Right renal cortex interstitium (tissue), 3 donors: ENCODE measurements at places on chromosomes 5 and 9.

GRCh38 chr5:41195228-41195627 is 18.1 kb downstream of the C6 start:
- no peak for DNase-seq

- DNase-seq = no peak
These were observed 21.6 kb upstream of the C5orf46 start for GRCh38 chr5:147927901-147928300.

- DNase-seq = no peak
These were observed 27.6 kb downstream of the ZDHHC11B start for GRCh38 chr5:756865-757345.

- no peak for DNase-seq
These were observed 3.0 kb downstream of the F2RL2 start for GRCh38 chr5:76620166-76620565.

DNA sequence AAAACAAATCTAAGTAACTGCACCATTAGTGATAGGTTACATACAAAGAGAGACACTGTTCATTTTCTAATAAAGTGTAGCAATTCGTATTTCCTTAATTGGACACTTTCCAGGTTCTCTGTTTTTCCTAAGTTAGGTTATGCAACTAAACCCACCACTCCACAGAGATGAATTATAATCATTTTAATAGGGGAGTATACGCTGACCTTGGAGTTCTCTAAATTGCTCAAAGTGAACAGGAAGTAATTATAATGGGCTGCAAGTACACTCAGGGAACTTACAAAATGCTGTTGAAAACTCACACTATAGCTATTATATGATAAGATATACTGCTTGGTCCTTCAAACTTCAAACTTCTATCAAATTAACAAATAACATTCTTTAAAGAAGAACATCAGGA is 18.2 kb upstream of the ADCY2 start:
- no peak for DNase-seq

DNA sequence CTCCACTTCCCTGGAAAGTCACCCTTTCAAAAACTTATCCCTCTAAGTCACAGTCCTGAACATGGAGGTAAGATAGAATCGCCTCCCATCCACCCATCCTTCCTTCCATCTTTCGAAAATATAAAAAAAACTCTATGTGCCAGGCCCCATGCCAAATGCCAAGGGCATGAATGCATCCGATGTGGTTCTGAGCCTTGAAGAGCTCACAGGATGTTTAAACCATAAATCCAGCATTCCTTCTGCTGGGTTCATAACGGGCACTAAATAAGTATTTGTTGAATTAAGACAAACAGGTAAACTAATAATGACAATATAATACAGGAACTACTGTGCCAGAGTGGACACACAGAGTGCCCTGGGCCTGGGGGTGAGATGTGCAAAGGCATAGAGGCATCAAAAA is 147.3 kb downstream of the TTLL11 start:
- no peak for DNase-seq

GRCh38 chr9:15834541-15834940 is 281.7 kb downstream of the CCDC171 start:
- DNase-seq = no peak

- no peak for DNase-seq
These were observed 203.0 kb upstream of the VLDLR start for GRCh38 chr9:2418619-2419018.

GRCh38 chr5:62718324-62718723 is 139.7 kb downstream of the LRRC70 start:
- DNase-seq = no peak

- DNase-seq = no peak
These were observed 87.8 kb downstream of the RAI14 start for GRCh38 chr5:34743878-34744277.

DNA sequence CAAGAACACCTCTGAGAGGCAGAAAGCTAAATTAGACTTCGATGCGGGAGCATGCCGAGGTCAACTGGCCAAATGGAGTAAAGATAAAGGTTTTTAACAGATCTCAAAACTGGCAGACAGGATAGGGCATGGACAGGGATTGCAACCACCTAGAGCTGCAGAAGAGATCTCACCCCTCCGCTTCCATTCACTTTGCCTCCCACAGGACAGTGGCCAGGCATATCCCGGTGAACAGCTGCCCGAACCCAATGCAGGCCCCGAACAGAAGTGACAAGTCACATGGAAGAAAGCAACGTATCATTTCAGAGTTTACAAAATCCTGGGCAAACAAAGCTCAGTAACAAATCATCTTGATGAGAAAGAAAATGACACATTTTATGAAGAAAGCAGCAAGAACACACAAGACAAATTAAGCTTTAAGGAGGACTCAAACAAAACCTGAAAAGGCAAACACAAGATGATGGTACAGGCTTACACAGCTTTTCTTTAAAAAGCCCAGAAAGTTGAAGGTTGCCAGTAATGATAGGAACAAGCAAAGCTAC is 18.4 kb downstream of the RNF130 start:
- DNase-seq = no peak

- no peak for DNase-seq
These were observed 11.5 kb downstream of the SPRY4 start for GRCh38 chr5:142313275-142313674.

- no peak for DNase-seq
These were observed 13.9 kb downstream of the PCDH12 start for GRCh38 chr5:141944076-141944475.

GRCh38 chr5:125655156-125655555 is 768.1 kb upstream of the GRAMD2B start:
- no peak for DNase-seq

DNA sequence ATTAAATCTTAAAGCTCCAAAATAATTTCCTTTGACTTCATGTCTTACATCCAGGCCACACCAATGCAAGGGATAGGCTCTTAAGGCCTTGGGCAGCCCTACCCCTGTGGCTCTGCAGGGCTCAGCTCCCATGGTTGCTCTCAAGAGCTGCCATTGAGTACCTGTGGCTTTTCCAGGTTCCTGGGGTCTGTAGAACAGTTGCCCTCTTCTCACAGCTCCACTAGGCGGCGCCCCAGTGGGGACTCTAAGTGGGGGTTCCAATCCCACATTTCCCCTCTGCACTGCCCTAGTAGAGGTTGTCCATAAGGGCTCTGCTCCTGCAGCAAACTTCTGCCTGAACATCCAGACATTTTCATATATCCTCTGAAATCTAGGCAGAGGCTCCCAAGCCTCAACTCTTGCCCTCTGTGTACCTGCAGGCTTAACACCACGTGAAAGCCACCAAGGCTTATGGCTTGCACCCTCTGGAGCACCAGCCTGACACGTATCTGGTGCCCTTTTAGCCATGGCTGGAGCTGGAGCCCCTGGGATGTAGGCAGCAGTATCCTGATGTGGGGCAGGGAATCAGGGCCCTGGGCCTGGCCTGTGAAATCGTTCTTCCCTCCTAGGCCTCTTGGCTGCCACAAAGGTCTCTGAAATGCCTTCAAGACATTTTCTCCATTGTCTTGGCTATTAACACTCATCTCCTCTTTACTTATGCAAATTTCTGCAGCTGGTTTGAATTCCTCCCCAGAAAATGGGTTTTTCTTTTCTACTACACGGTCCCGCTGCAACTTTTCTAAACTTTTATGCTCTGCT is 185.1 kb downstream of the SMARCA2 start:
- no peak for DNase-seq

DNA sequence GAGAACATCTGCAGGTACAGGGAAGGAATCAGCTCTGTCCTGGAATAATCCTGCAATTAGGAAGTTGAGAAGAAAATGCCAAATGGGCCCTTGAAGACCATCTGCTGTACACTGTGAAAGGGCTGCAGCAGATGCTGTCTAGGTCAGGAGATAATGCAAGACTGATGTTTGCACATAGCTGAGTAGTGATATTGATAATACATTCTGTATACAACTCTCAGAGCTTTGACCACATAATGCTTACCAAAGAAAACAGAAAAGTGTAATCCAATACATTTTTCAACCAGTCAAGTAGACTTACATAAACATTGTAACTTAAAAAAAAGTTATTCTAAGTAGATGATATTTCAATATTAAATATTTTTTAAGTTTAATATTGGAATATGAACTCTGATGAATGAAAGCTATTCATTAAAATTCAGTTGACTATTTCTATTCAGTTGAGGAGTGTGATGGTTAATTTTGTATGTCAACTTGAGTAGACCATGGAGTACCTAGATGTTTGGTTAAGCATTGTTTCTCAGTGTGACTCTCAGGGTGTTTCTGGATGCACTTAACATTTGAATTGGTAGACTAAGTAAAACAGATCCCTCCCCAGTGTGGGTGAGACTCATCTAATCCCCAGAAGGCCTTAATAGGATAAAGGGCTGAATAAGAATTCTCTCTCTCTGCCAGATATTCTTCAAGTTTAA is 380.1 kb upstream of the PRR16 start:
- DNase-seq = no peak

DNA sequence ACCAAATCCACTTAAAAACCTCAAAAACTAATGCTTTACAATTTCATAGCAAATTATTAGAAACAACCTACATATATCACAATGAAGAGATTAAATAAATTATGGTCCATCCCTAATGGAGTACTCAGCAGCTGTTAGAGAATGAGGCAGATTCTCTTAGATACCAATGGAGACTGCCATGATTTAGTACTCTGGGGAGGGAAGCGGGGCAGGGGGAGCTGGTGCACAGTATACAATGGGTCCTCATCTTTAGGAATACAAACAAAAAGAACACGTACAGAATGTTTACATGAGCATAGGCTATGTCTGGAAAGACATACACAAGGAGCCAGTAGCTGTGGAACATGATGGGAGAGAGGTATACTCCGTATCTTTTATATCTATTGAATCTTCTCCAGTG is 2.0 kb downstream of the LIFR start:
- no peak for DNase-seq

- no peak for DNase-seq
These were observed 5.4 kb downstream of the IPPK start for GRCh38 chr9:92664394-92665152.

DNA sequence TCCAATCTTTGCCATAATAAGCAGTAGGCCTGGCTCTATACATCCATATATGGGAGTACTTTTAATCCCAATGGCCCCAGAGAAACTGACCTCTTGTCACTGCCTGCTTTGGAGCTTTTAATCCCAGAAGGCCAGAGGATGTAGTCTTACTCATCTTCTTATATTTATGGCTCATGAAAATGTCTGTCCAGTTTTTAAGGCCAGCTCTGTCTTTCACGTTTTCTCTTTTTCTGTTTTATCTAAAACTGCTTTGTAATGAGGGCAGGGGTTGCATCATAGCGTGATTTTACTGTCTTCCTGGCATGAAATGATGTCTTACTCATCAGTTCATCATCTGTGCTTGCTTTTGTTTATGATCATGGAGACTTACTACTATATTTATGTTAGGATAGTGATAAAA is 1094.9 kb downstream of the MAT2B start:
- DNase-seq = no peak

DNA sequence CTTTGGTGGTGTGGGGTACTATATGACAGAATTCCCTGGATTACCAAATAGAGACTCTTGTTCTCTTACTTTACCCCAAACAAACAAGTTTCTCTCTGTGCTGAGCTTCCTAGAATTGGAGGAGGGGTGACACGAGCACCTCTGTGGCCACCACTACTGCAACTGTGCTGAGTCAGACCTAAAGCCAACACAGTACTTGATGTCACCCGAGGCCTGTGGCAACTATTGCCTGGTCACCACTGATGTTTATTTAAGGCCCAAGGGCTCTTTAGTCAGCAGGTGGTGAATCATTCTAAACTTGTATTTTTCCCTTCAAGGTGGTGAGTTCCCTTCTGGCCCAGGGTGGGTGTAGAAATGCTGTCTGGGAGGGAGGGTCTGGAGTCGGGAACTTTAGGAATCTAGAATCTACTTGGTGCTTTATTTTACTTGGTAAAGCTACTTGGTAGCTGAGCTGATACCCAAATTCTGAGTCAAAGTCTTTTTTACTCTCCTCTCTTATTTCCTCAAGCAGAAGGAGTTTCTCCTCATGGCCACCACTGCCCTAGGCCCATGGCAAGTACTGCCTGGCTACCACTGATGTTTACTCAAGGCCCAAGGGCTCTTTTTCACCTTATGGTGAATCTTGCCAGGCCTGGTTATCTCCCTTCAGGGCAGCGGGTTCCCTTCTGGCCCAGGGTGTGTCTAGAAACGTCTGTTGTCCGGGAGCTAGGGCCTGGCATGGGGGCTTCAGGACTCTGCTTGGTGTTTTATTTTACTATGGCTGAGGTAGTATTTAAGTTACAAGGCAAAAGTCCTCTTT is 9.8 kb downstream of the LURAP1L start:
- DNase-seq = no peak

GRCh38 chr5:138523406-138523805 is 19.6 kb downstream of the ETF1 start:
- DNase-seq = no peak

GRCh38 chr5:68141494-68141893 is 74.1 kb upstream of the PIK3R1 start:
- no peak for DNase-seq

GRCh38 chr5:96868603-96869371 is 7.5 kb upstream of the ERAP2 start:
- DNase-seq = no peak

DNA sequence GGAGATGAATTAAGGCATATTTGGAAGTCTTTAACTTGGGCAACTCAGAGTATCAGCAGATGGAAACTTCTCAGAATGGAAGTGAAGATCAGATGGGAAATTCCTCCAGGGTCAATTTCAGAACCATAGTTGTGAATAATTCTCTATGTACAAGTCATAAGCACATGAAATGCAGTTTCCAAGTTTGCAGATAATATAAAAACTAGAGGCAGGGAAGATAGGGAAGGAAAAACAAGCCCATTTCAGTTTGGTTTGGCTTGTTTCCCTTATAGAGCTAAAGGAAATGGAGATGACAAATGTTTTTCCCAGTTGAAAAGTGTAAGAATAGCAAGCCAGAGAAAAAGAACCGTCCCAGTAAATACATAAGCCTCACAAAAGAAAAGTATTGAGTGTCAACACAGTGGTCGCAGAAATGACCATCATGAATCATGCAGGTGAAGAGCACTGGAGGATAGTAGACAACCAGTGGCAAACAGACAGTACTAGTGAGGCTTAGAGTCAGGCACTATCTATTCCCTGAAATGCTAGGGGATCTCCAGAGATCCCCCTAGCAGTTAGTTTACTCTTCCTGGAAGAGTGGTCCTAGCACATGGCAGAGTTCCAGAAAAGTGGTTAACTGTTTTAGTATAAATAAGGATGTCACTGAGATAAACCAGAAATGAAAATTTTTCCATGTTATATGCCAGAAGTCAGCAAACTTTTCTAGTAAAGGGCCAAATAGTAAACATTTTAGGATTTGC is 245.9 kb downstream of the SAXO1 start:
- DNase-seq = no peak

DNA sequence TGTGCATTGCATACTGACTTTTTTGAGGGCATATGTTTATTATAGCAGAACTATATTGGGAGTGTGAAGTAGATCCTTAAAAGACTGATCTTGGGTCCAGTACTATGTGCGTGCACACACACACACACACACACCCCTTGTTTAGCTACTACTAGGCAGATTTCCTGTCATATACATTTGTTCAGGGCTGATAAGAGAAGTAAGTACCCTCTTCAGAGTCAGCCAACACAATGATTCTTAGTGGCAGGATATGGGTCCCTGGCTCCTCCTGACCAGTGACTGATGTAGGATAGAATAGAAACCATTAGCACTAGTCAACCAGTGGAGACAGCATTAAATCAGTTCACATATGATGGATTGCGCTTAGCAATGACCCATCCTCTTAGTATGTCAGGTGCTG is 76.2 kb upstream of the MIER3 start:
- DNase-seq = no peak

GRCh38 chr9:114390952-114391351 is 3.2 kb upstream of the AKNA start:
- no peak for DNase-seq
